ENCODE measurements at places on chromosomes 5 and 9.

- DNase-seq = no peak
Measured at GRCh38 chr5:154937186-154937717, 759 bp downstream of the GEMIN5 start.

- DNase-seq = peak; percentile 63
Measured at GRCh38 chr5:149381986-149382338, 2.9 kb upstream of the IL17B start.

- no peak for DNase-seq
Measured at GRCh38 chr9:131335368-131335755, 45.8 kb downstream of the PLPP7 start.

- no peak for DNase-seq
Measured at GRCh38 chr9:131697908-131698617, 41.8 kb downstream of the RAPGEF1 start.

GRCh38 chr9:105319202-105319813 lies 74.9 kb downstream of the SLC44A1 start:
- no peak for DNase-seq

- DNase-seq = no peak
Measured at GRCh38 chr5:157046041-157046440, 12.9 kb downstream of the HAVCR1 start.

- no peak for DNase-seq
Measured at GRCh38 chr5:149447373-149448367, 68.6 kb upstream of the IL17B start.

DNA sequence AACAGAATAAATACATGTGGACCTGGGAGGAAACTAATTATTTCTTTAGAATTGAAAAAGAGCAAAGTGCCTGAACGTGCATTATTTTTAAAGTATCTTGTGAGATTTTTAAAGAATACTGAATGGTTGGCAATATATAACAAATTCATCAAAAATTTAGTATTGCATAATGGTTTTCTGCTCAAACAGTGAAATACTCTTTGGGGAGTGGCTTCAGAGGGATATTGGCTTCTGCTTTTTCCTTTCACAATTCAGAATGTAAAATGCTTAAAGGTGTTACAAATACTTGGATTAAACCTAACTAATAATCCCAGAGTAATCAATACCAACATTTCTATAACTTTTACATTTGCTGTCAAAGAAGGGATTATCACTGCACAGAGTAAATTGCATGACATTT lies 379.3 kb upstream of the CHD1 start:
- no peak for DNase-seq

GRCh38 chr5:158819840-158820620 lies 279.7 kb downstream of the EBF1 start:
- DNase-seq = no peak

DNA sequence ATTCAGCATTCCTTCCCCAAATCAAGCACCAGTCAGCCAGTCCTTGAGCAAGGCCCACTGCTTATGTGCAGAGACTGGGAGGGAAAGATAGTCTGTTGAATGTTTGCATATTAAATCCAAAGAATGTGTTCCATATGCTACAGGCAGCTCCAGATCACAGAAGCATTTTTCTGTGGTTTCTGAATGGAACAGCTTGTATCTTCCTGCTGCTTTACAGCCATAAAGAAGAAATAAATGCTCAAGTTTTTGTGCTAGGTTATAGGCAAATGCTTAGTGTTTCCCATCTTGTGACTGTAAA lies 310.3 kb downstream of the TRIM36 start:
- no peak for DNase-seq

DNA sequence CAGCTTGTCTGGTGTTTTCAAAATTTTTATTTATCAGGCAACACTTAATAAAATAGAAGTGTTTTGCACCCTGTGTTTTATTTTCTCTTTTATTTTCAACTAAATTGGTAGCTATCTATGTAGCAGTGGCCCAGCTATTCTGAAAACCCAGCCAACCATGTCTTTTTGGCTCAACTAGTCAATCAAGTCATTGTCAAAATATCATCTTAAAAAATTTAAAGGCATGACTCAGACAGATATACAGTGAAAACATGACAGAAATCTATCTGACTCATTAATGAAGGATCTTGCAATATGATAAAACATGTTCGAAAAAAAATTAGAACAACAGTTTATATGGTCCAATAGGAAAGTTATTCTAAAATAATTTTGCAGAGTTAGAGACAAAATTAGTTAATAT lies 75.1 kb downstream of the HSD17B4 start:
- DNase-seq = no peak

DNA sequence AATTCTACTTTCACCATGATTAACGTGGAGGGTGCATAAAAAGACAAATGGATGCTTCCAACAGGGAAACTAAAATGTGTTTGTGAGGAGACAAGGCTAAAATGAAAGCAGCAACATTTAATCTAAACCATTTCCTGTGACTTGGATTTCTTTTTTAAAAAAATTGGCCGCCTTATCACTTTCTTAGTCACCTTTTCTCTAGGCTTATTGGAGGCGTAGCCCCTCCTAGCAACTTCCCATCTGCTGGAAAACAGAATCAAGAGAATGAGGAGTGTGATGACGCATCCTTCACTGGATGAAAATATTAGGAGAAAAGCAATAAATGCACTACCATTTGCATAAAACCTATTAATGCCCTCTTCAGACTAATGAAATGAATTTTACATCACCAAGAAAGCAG lies 791 bp upstream of the GPR150 start:
- DNase-seq = no peak

DNA sequence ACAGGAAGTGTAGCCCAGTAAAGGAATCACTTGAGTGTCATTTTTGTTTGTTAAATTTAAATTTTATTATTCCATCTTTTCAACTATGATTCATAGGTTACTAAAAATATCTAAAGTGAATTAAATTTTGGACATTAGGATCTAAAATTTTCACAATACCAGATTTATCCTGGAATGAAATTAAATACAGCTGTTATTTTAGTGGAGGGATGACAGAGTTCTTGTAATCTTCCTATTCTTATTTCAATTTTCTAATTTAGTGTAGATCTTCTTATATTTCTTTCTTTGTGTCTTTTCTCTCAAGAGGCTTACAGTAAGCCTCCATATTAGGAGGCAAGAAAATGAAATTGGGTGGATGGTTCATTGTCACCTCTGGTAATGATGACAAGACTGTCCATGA lies 167.9 kb upstream of the TNC start:
- no peak for DNase-seq

GRCh38 chr9:114606597-114607207 lies 4.4 kb upstream of the TMEM268 start:
- DNase-seq = no peak

- DNase-seq = no peak
Measured at GRCh38 chr5:96569332-96569731, 92.8 kb upstream of the CAST start.

DNA sequence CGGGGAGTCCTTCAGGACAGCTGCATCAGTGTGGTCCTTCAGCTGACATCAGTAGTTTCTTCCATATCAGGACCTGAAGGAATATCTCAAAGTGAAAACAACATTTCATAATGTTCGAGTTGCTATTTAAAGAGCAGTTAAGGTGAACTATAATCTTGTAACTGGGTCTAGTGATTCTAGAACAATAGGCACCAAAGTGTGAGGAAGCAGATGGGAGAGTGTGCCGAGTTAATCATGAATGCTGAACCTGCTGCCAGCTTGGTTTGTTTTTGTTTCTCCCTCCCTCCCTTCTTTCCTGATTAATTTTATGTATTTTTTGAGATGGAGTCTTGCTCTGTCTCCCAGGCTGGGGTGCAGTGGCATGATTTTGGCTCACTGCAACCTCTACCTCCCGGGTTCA lies 3.6 kb upstream of the PTGR1 start:
- no peak for DNase-seq

- no peak for DNase-seq
Measured at GRCh38 chr5:2278825-2279456, 396.2 kb upstream of the IRX4 start.

DNA sequence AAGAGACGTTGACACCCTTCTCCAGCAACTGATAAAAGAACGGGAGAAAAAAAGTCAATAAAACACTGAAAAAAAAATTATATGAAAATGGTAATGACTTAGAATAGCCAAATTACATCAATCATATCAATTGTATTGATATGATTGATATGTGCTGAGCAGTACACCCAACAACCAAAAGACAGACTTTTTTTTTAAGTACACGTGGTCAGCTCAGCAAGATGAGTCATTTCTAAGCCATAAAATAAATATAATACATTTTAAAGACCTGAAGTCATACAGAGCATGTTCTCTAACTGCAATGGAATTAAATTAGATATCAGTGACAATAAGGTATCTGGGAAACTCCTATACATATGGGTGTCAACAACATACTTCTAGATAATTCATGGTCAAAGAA lies 30.9 kb upstream of the OLFM1 start:
- no peak for DNase-seq

- DNase-seq = no peak
Measured at GRCh38 chr5:10527281-10527950, 36.5 kb upstream of the ANKRD33B start.

- no peak for DNase-seq
Measured at GRCh38 chr5:3778000-3778550, 182.4 kb downstream of the IRX1 start.

DNA sequence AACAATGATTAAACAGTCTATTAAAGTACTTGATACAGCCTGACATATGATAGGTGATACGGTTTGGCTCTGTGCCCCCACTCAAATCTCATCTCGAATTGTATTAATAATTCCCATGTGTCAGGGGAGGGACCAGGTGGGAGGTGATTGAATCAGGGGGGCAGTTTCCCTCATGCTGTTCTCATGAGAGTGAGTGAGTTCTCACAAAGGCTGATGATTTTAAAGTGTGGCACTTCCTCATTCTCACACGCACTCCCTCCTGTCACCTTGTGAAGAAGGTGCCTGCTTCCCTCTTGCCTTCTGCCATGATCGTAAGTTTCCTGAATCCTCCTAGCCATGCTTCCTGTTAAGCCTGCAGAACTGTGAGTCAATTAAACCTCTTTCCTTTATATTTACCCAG lies 40.1 kb upstream of the TARS1 start:
- no peak for DNase-seq

- DNase-seq = no peak
Measured at GRCh38 chr5:38752622-38753021, 93.2 kb upstream of the OSMR start.

DNA sequence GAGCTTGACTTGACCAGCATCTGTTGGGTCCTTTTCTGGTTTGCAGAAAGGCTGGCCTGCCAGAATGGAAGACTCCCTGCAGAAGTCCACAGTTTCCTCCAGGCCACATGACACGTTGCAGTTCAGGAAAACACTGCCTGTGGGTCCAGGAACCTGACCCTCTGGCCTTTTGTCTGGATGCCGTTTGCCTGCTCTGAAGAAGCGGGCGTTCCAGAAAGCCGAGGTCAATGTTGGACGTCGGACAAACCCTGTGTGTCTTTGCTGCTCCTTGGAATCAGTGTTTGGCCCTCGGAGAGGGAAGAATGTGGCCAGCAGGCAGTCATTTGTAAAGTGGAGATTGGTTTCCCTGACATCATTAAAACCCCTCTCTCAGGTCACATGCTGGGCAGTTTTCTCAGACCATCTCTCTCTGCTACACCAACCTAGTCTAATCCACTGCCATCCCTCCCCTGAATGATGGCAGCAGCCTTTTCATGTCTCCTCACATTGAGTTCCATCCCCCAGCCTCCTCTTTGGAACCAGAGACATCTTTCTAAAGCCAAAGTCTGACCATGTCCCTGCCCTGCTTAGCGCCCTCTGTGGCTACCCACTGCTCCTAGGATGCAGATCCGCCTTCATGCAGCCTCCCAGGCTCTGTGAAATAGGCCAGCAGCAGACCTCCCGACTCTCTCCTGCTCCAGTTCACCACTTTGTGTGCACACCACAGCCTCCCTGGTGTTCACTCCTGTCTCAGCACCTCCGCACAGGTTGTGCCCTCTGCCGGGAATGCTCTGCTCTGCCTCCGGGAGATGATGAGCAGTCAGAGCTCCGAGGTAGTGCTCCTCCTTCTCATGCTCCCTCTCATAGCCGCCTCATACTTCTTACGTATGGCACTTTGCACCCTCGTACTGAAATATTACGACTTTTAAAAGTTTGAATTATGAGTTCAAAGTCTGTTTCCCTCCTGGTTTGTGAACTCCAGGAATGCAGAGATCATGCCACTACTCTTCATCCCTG lies 75.6 kb downstream of the RALGPS1 start:
- no peak for DNase-seq

All from DND-41 (cell line).